Activated T-helper 1 cell treated with anti-CD3 and anti-CD28 coated beads, Interleukin-2, amount 50 U/mL, for 16 hours (primary cell): ENCODE measurements at places on chromosomes 7 and 10.

DNA sequence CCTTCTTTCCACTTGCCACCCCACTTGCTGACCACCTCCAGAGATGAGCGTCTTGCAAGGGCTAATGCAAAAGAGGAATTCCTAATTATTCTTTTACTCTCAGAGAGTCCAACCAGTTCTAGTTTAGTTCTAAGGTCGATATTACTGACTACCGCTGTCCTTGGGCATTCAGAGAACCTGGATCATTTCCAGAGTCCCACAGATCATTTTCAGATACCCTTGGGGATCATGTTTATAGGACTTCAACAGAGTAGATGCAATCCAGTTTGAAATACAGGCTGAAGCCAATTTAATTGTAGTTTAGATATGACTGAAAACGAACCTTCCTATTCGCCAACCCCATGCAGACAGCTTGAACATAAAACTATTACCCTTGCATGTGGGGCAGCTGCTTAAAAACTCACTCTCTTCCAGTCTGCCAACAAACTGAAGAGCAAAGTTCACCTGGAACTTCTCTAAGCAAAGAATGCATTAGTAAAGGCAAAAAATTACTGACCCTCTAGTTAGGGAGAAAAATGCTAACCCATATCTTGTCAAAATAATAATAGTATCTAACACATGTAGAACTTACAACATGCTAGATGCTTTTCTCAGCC, 22.4 kb downstream of the CFAP69 start:
- no peak for DNase-seq

DNA sequence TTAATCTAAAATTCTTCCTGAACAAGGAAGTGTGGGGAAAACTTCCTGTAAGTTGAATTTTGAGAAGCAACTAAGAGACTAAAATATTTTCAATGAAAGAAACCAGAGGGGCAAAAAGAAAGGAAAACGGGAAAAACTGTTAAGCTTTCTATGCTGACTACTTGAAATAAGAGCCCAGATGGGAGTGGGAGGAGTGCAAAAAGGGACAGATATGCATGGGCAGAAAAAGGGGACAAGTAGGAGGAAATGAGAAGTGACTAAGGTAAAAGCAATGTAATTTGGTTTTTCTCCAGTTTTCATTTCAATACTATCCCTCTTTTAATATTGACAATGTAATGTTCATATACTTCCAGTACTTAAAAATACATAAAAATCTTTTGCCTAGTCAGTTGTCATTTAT, 11.1 kb downstream of the OGA start:
- DNase-seq = no peak

- no peak for DNase-seq
Observed at GRCh38 chr10:12144538-12144937, 15.1 kb downstream of the SEC61A2 start.

DNA sequence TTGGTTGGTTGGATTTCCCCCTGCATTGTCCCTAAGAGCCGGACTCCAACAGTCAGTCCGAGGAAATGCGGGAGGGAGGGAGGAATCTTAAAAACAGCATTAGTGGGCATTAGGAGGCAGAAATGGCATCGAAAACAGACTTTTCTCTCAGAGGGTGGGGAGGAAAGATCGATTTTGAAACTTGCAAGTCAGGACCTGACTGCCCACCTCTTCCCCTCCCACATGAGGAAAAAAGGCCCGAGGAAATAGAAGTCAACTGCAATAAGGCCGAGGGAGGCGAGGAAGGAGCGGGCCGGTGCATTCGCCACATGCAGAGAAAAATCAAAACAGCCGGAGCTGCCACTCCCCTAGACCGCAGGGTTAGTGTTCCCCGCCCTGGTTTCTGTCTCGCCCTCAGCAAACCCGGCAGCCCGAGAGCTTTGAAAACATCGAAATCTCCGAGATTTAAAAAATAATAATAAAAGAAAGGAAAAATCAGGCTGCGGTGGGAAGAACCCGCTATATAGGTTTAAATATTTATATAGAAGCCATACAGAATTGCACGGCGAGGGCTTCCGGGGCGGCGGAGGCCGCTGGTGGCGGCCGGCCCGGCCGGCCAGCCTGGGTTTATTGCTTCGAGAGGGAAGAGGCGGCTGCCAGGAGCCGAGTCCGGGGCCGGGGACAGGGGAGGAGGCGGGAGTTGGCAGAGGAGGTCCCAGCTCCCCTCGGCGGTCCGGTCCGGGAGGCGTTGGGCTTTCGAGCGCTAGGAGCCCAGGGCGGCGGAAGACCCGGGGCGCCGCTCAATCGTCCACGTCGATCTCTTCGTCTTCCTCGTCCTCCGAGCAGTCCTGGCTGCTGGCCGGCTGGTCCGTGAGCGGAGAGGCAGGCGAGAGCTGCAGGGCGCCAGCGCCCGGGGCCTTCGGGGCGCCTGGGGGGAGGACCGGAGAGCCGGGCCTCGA, 2.5 kb downstream of the LBX1 start:
- no peak for DNase-seq

DNA sequence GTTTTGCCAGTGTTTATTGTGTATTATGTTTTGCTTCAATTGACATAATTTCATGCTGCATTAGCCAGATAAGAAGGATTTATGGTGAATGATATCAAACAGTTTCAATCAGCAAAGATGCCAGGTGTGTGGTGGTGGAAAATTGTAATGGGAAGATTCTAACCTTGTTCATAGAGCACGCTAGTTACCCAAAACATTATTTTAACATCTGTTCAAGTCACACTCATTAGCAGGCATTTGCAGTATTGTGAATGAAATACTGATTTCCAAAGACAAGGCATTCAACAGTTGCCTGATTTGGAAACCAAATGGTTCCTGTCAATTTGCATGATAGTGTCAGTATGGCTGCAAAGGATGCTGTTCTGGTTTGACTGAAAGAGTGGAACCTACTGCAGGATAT, 129.7 kb downstream of the EPC1 start:
- no peak for DNase-seq

DNA sequence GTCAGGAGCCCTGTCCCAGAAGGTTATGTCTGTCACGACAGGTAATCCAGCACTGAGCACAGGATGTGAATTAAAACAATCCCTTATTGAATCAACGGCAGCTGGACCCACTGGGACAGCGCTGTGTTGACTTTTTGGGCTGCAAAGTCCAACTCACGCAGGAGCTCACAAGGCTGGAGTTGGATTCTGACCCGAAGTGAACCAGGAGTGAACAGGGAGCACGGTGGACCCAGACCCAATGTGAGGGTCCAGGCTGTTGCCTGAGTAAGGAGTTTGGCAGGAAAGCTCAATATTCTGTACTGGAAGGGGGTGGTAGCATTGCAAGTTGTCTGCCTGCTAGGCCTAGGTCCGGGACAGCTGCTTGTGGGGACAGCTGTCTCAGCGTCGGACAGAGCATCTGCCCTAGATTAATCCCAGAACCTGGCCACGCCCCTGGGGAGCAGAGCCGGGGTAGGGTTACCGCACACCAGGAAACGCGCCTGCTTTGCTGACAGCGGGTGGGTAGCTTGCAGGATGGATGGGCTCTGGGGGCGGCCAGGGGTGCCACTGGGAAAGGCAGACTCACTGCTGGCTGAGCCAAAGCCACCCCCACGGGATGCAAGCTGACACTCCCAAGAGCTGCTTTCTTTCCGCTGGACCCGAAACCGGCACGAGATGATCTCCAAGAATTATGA, 24.0 kb downstream of the COL26A1 start:
- DNase-seq = no peak

GRCh38 chr7:66255534-66256100, 50.5 kb downstream of the TPST1 start:
- no peak for DNase-seq

DNA sequence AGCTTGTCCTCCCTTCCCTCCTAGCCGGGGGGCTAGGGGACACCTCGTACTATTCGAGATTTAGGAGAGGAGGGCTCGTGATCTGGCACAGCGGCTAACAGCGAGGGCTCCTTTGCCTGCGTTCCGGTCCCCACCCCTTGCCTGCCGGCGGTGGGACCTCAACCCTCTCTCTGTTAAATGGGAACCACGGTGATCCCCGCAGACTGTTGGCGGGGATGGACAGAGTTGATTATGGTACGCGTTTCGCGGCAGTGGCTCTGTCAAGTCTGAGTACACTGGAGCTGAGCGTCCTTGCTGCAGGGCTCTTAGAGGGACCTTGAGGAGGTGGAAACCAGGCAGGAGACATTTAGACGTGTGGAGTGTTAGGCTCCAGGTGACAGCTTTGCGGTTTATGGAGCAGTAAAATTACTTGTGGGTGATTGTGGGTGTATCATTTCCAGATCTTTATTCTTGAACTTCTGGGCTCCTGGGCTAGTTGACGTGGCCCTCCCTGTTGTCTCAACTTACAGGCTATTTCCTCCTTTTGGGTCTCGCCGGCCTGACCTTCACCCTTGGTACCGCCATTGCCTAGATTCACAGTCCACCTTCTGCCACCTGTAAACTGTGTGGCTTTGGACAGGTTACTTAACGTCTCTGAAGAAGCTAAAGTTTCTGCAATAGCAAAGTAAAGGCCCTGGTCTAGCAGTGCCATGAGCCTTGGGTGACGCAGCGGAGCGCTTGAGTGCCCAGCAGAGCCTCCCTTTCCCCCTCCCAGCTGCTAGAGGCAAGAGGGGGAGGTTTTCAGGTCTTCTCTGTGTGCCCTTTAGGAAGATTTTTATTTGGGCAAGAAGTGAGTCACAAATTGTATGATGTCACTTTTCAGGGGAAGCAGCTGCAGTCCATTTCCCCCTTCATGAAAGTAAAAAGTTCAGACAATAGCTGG, 739 bp downstream of the CASP7 start:
- DNase-seq = no peak

- DNase-seq = no peak
Observed at GRCh38 chr10:84395581-84395980, 67.2 kb downstream of the CCSER2 start.

GRCh38 chr7:101678658-101679057, 49.6 kb upstream of the MYL10 start:
- DNase-seq = no peak

GRCh38 chr7:36546331-36546730, 156.7 kb downstream of the ANLN start:
- no peak for DNase-seq

DNA sequence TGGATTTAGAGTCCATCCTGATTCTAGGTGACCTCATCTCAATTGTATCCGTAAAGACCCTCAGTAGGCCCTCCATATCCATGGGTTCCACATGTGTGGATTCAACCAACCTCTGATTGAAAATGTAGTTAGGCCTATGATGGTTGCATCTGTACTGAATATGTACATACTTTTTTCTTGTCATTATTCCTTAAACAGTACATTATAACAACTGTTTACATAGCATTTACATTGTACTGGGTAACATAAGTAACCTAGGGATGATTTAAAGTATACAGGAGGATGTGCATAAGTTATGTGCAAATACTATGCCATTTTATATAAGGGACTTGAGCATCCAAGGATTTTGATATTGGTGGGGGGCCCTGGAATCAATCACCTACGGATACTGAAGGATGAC, 10.1 kb downstream of the CPN1 start:
- no peak for DNase-seq

- DNase-seq = no peak
Observed at GRCh38 chr10:95644901-95645300, 11.6 kb downstream of the ALDH18A1 start.

DNA sequence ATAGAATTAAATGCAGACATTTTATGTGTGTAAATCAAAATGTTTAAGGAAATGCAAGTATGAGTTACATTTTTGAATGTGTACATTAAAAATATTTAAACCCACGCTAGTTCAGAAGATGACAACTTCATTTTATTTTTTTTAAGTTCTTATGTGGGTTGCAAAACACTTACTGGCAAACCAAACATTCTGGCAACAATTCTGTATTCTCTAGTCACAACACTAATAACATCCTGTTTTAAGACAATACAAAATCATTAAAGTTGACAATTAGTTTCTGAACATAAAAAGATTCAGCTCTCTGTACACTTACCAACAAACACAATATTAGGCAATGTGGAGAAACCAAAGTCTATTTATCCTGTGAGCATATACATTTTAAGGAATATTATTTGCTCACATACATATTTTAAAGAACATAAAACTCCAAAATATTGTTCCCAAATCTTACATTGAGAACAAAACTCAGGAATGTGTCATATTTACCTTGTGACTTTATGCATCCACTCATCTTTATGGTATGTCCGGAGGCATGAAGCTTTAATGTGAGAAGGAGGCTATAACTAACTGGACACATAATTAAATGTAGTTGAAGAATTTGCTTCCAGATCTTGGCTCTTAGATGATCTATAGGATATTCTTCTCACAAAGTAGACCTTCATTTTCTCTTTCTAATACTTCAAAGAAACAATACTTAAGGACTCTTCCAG, 134.7 kb downstream of the DGKB start:
- no peak for DNase-seq

DNA sequence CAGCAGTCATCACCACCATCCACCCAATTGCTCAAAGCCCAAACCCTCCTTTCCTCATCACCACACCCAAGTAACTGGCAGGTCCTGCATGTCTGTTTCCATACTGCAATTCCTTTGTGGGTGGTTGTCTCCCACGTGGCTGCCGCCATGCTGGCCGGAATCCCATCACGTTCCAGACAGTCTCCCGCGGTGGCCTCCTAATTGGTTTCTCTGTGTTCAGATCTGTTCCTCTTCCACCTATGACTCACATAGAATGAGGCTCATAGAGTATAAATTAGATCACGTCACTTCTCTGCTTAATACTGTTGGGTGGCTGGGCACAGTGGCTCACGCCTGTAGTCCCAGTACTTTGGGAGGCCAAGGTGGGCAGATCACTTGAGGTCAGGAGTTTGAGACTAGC, 813.0 kb downstream of the TYW1 start:
- DNase-seq = no peak

- no peak for DNase-seq
Observed at GRCh38 chr10:110355141-110355831, 50.6 kb upstream of the SMNDC1 start.

DNA sequence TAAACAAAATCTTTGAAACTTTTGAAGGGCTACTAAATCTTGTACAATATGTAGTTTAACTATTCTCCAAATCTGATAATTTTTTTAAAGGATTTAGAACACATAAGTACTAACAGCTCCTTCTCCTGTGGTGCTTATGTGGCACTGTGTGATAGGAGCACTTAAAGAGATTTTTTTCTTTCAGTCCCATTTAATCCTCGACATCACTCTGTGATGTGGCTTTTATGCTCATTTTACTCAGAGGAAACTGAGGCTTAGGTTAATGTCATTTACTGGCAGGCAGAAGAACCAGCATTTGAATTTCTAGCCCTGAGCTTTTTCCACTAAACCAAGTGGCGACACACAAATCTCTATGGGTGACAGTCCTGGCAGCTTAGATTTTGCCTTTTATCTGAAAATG, 92.4 kb downstream of the SAMD9 start:
- DNase-seq = no peak
